NCI-H345 (cell line): ENCODE measurements at places on chromosomes 1 and 21.
A peak's percentile ranks its signal among the peaks of the same experiment; 100 is the strongest.

DNA sequence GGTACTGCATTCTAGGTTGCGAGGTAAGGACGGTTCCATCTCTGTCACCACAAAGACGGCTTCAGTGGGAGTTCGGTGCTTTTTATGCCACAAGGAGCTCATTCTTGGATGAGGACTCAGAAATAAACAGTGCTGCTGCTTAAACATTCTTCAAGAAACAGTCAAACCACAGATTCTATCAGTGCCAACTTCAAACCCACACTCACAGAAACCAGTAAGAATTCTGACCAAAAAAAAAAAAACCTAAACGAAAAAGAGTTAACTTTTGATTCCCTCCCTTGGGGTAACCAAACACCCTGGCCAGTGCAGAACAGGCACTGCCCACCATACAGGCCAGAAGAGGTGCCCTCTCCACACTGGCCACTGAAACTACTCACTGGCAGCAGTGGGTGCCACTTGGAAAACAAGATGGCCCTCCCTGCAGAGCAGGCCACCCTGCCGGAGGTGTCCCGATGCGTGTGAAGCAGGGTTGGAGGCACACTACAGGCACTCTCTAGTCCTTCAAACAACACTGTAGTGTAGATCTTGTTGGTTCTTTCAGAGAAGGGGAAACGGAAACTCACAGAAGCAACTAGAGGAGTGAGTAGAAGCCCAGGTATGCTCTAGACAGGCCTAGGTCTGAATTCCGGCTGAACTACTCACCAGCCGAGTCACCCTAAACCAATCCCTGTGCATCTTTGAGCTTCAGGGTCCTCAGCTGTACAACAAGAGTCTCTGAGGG is 87.3 kb upstream of the TLR5 start:
- no peak for DNase-seq

DNA sequence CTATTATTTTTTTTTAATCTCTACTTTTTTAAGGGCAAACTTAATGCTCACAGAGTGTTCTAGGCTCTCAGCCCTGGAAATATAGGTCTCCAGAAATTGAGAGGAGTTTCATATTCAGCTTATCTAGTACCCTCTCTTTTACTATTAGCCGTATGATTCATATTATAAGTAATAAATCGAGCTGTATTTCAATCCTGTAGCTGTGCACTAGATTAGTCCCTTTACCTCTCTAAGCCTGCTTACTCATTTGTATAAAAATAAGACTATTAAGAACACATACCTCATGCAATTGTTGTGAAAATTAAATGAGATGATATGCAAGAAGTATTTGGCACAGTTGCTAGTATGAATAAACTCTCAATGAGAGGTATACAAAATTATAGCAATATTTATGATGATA is 128.2 kb upstream of the HOOK1 start:
- no peak for DNase-seq

GRCh38 chr1:192578144-192578909 is 2.8 kb downstream of the RGS1 start:
- no peak for DNase-seq

GRCh38 chr1:198597690-198598430 is 41.0 kb upstream of the PTPRC start:
- no peak for DNase-seq

- no peak for DNase-seq
Observed at GRCh38 chr1:243723050-243723449, 127.0 kb downstream of the AKT3 start.

DNA sequence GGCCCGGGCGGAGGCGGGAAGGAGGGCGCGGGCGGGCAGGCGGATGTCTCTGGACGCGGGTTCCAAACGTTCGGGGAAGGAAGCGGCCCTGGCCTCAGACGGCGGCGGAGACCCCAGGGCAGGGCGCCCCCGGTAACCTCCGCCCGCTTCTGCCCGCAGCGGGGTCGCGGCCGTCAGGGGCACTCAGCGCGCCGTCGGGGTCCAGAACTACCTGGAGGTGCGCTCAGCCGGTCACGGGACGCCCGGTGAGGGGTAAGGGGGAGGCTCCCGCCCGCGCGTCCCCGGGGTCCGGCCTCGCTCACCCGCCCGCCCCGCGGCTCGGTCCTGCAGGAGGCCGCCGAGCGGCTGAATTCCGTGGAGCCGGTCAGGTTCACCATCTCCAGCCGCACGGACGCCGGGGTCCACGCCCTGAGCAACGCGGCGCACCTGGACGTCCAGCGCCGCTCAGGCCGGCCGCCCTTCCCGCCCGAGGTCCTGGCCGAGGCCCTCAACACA is 406 bp downstream of the PUSL1 start:
- DNase-seq = no peak

- DNase-seq = peak; percentile 95
Observed at GRCh38 chr21:31731857-31732596, at the start of gene SCAF4. Gene SCAF4, minus strand, starts transcription at chr21:31732118. Its CDS starts 426 bp downstream, at chr21:31731692.

DNA sequence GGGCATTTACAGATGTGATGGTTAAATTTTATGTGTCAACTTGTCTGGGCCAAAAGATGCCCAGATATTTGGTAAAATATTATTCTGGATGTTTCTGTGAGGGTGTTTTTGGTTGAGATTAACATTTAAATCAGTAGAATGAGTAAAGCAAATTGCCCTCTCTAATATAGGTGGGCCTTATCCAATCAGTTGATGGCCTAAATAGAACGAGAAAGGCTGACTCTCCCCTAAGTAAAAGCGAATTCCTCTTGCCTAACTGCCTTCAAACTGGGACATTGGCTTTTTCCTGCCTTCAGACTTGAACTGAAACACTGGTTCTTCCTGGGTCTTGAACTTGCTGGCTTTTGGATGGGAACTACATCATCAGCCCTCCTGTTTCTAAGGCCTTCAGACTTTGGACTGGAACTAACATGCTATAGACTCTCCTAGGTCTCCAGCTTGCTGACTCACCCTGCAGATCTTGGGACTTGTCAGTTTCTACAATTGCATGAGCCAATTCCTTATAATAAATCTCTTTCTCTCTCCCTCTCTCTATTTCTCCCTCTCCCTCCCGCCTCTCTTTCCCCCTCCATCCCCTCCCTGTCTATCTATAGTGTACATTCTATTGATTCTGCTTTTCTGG is 10.2 kb upstream of the NAV1 start:
- DNase-seq = no peak

DNA sequence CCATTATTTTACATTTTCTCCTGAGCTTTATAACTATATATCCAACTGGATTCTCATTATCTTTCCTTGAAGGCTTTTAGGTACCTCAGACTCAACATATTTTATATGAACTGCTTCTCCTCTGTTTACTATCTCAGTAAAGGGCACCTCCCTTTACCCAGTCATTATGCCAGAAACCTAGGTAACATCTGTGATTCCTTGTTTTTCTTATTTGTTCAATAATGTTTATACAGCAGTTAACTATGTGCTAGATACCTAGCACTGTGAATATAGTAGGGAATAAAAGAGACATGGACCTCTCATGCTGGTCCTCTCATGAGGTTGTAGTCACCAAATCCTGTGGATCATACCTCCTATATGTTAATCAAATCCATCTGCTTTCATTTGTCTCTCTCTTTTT is 25.6 kb downstream of the PPP1R12B start:
- no peak for DNase-seq

- no peak for DNase-seq
Observed at GRCh38 chr1:227544067-227545050, 19.0 kb upstream of the ZNF678 start.

- no peak for DNase-seq
Observed at GRCh38 chr1:215900684-215901083, 333.6 kb downstream of the KCTD3 start.

DNA sequence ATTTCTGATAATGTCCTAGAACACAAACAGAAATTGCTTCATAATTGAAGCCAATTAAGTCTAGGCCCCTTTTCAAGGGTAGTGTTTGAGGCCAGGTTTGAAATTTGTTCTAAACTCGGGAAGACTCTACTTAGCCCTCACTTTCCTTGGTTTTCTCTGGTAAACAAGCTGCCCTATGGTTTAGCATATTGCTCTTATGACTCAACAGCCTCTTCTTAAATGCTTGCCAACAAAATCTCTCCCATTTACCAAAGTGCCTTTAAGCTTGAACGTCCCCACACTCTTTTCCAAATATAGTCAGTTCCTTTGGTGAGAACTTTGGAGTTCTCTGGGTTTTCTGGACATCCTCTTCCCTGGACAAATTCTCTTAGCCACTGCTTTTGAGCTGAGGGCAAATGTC is 5.8 kb upstream of the LCE6A start:
- no peak for DNase-seq

- no peak for DNase-seq
Observed at GRCh38 chr1:60394436-60394835, 320.9 kb upstream of the C1orf87 start.

- DNase-seq = no peak
Observed at GRCh38 chr1:180976732-180977357, 45.8 kb downstream of the STX6 start.

- DNase-seq = no peak
Observed at GRCh38 chr1:94620345-94621031, 78.9 kb upstream of the F3 start.

GRCh38 chr1:65820983-65821382 is 28.3 kb downstream of the PDE4B start:
- no peak for DNase-seq

GRCh38 chr21:19547951-19548840 is 1144.6 kb upstream of the TMPRSS15 start:
- no peak for DNase-seq

DNA sequence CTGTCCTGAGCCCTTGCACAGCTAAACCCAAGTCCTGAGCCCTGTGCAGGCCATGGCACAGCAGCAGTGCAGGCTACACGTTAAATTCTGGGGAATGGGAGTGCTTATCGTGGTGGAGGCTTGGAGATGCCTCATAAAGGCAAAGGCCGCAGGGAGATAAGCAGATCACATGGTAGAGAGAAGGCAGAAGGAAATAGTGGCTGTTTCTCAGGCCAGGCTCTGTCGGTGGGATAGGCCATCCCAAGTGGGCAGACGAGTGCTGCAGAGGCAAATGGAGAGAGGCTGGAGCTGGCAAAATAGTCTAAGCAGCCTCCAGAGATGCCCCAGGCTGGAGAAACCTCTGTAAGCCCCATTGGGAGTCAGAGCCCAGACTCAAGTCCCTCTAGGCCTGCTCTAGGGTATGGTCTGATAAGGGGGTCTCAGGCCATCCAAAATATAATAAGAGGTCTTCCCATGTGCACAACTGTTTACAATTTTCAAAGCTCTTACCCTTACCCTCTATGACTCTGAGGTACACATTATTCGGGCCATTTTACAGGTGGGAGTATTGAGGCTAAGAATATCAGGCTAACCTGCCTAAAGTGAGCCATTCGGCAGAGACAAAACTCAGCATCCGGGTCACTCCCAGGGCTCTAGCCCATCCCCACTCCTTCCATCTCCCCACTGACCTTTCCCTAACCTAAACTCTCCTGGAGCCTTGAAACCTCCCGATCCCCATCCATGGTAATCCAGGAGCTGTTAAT is 79.6 kb downstream of the NKAIN1 start:
- no peak for DNase-seq

GRCh38 chr1:54359393-54360162 is 46.6 kb downstream of the SSBP3 start:
- DNase-seq = no peak

GRCh38 chr1:176896216-176896615 is 268.3 kb downstream of the ASTN1 start:
- peak; percentile 41 for DNase-seq
